ENCODE measurements at places on chromosomes 11 and 22.

DNA sequence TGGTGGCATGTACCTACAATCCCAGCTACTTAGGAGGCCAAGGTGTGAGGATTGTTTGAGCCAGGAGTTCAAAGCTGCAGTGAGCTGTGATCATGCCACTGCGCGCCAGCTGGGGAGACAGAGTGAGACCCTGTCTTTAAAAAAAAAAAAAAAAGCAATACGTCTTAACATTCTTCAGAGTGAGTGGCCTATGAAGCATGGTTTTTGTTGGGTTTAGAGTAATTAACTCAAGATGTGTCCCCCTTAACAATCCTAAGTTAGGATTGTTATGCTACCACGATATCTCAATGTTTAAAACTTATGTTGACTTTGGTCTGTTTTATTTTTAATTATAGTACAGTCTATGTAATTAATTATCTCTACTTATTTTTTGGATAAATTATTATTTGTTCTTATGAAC is 156.1 kb downstream of the HIPK3 start:
- no peak for DNase-seq

DNA sequence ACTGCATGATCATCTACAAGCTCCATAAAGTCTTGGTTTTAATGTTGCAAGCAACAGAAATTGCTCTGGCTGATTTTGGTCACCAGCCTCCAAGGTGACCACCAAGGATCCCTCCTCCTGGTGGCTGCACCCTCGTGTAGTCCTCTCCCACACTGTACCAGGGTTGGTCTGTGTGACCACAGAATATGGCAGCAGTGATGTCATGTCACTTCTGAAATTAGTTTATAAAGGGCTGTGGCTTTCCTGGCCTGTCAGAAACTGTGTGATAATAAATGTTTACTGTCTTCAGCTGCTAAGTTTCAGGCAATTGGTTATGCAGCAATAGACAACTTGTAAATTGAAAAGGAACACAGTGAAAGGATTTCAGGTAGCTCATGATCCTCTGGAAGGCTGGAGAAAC is 5.3 kb upstream of the PRDM11 start:
- DNase-seq: no peak

- DNase-seq: no peak
These were observed 7.1 kb downstream of the PRPF19 start for GRCh38 chr11:60899046-60899936.

- DNase-seq: peak; percentile 47
These were observed 5.6 kb upstream of the SH3BP1 start for GRCh38 chr22:37633625-37634416.

GRCh38 chr11:111541254-111542061 is 938 bp downstream of the LAYN start:
- no peak for DNase-seq

DNA sequence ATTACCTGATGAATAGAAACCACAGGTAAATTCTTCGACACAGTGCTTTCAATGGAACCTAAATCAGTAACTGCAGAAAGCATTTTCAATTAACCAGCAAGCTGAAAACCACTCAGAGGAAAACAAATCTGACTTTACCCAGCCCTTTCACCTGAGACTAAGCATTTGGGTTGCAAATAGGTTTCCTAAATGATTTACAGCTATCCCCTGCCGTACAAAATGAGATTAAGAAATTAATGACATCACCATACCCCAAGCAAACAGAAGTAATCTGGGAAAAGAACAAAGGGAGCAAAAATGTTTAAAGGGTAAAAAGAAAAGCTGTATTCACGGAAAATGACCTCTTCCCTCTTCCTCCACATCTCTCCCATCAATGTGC is 584 bp downstream of the NOX4 start:
- DNase-seq: no peak

DNA sequence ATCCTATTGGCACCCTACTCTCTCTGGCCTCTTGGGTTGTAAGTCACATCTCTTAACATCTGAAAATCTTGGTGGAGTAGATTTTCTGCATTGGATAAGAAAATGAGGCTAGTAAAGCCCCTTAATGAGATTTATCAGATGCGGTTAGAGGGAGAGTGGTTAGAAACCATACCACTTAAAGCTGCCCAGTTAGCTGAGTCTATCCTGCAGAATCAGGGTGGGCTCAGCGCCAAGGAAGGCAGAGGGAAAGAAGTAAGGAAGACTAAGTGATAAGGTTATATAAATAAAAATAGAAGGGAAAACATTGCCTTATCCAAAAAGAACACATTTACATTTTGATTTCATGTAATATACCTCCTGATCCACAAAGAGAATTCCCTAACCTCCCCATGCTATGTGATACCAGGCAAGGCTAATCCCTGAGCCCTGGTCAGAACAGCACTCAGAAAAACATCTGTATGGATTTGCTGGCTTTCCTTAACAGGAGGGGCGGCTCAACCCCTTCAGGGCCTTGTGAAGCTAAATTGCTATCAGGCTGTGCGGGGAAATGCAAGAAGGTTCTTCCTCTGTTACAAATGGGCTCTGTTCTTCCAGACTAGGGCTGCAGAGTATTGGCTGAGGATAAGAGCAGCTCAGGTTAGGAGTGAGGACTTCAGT is 101.7 kb downstream of the SNX19 start:
- DNase-seq: no peak

DNA sequence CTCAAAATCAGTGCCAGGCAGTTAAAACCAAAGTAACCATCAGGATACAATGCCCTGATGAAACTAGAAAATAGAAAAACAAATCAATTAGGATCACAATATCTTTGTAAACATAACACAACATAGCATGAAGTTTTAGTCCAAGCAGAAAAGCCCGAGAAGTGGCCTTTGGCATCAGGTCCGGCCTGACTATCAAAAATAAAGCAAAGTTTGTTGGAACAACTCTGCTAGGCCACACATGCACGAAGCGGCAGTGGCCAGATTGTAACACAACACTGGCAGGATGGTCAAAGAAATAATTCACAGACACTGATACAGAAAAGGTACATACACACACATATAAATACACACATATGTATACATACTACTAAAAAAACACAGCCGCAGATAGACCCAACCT is 26.9 kb downstream of the CDON start:
- DNase-seq: no peak

DNA sequence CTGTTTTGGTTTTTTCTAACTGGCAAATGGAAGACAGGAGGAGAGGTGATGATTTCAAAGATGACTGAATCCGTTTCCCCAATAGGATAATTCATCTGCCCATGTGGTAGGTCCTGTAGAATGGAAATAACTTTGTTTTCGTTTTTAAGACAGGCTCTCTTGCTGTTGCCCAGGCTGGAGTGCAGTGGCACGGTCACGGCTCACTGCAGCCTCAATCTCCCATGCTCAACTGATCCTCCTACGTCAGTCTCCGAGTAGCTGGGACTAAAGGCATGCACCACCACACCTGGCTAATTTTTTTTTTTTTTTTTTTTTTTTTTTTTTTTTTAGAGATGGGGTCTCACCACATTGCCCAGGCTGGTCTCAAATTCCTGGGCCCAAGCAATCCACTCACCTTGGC is 77.4 kb upstream of the BIRC3 start:
- DNase-seq: no peak

DNA sequence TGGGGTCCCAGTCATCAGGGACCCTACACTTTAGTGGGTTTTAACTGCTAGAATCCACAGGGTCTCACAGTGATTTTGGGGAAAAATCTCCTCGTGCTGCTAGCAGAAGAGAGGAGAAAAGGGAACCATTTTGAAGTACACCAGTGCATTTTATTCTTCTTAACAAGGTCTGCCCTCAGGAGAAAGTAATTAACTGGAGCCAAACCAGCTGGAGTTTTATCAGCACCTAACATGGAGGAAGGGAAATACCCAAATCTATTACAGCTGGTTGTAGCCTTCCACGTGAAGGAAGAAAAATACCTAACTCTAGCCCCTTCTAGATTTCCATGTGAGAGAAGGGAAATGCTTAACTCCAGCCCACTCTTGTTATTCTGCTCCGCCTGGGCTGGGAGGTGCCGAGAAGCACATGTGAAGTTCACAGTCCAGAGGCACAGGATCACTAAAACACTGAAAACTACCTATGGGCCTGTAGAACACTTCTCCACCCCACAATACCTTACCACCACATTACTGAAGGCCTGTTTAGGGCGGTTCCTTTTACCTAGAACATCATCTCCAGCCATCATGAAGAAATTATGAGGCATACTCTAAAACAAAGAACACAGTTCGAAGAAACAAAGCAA is 31.3 kb upstream of the TEAD1 start:
- no peak for DNase-seq

- no peak for DNase-seq
These were observed 55.0 kb upstream of the CNTN5 start for GRCh38 chr11:98965775-98966174.

GRCh38 chr22:30305519-30305905 is 16.2 kb upstream of the CASTOR1 start:
- no peak for DNase-seq

DNA sequence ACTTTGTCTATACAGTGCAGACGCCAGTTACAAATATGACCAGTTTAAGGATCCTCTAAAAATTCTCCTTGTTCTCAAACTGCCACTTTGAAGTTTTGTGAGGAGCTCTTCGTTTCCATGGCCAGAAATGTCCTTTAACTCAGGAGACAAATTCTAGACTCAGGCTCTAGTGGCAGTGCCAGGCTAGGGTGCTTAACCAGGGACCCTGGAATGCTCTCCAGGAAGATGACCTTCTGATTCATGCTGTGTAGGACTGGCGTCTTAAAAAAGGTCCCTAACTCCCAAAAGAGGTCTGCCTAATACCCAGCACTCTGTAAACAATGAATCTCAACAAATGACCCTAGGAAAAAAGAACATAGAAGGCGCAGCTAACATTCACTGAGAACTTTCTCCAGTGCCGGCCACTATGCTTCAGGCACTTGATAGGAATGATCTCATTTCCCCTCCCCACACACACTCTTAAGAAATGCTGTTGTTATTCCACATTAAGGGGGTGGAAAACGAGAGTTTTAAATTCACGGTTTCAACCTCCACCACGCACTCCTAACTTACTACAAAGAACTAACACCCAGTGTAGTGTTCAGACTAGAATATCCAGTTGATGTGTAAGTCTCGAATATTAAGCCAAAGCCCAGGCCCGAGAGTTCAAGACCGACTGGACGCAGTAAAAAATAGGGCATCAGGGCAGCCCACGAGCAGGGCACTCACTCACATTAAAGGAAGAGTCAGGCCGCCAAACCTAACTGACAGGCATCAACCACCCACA is 747 bp downstream of the NXF1 start:
- DNase-seq: no peak

DNA sequence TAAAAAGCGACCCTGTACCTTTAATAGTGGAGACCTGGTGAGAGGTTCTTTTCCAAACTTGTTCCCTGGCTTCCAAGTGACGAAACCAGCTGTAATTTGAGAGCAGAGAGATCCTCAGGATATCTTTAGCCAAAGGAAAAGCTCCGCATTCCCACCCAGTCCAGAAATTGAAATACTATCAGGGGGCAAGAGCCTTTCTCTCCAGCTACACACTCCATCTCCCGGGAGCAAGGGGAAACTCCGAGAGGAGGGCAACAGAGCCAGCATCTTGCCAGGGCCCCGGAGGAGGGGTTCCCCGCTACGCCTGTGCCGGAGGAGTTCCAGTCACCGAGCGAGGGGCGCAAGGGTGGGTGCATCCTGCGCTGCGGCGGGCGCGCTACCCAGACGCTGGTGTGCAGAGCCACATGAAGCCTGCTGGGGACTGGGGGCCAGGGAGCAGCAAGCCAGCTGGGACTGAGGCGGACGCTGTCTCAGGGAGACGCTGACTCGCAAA is at the start of gene FIBIN:
Gene FIBIN, plus strand, starts transcription at position 148 of the 493 bp plus-strand sequence. CDS start 415 bp downstream, outside the sequence.
- no peak for DNase-seq

DNA sequence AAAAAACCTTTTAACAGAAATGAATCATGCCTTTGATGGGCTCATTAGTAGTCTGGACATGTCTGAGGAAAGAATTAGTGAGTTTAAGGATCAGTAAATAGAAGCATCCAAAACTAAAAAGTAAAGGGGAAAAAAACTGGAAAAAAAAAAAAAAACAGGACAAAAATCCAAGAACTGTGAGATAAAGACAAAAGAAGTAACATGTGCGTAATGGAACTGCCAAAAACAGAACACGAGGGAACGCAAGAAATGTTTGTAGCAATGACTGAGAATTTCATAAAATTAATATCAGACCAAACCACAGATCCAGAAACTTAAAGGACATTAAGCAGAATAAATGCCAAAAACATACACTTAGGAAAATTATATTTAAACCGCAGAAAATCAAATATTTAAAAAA is 77.4 kb downstream of the MS4A13 start:
- DNase-seq: no peak

DNA sequence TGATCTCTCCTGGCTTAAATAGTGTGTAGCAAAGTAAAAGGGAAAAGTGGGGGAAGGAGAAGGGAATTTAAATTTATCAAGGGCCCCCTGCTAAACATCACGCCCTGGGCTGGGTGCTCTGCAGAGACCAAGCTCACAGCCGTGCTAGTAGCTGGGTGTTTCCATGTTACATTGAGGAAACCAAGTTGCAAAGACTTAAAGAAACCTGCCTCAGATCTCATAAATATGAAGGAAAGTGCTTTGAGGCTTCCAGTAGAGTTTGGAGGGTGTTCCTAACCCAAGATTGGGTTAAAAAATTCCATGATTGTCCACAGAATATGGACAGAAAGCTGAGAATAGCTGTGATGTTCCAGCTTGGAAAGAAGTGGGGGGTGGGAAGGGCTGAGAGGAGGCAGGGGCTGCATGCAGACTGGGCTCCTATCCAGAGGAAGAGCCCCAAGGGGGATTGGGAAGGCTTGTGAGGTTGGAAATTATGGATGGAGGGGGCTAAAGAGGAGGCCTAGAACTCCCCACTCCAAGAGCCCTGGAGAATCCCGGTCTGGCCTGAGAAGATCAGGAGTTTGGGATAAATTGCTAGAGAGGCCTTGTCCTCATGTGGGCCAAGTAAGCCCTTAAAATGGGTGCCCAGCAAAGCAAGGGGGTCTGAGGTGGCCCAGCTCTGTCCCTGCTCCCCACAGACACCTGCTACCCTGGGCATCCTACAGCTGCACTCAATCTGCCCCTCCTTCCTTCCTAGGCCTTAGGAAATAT is 25.0 kb upstream of the OAF start:
- DNase-seq: no peak

GRCh38 chr22:41401781-41402648 is 20.3 kb downstream of the TEF start:
- DNase-seq: no peak

DNA sequence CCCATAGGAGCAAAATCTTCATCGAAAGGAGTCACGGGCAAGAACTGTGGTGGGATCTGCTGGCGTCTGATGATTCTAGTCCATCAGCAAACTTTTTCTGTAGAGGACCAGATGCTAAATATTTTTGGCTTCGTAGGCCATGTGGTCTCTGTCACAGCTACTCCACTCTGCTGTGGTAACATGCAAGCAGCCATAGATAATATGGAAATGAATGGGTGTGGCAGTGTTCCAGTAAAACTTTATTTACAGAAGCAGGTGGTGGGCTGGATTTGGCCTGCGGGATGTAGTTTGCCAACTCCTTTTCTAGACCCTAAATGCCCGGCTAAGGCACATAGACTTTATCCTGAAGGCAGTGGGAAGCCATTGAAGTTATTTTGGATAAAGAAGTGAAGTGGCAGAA is 32.9 kb downstream of the BMAL1 start:
- no peak for DNase-seq

- no peak for DNase-seq
These were observed 5.0 kb upstream of the RFPL3 start for GRCh38 chr22:32352681-32353080.

GRCh38 chr11:2092956-2093412 is 46.2 kb downstream of the IGF2 start:
- no peak for DNase-seq

Data from activated gamma-delta T cell (primary cell).